NAMALWA (cell line): ENCODE measurements at places on chromosomes 12 and 14.

DNA sequence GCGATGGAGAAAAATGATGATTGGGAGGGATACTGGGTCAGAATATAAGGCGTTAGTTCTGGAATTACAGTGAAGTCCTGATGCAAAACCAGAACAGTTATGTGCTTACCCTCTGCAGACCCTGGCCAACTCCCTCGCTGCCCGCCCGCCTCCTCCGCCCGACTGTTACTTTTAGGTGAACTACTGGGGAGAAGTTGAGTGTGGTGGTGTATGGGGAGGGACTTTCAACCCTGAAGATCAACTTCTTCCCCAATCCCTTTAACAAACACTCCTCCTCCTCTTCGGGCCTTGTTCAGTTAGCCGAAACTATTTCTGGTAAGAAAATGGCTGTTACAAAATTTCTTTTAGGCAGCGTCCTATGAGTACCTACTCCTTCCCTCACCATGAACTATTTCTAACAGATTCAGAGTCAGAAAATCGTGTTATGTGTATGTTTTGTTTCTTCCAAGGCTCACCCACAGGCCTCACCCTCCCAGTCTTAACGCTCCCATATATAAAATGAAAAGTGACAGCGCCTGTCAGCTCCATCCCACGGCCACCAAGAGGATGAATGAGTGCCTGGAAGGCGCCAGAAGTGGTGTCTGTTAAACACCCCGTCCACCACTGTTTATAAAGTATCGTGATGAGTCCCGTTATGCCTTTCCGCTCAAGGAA is 1.3 kb downstream of the FBXO33 start:
- peak; percentile 35 for DNase-seq

DNA sequence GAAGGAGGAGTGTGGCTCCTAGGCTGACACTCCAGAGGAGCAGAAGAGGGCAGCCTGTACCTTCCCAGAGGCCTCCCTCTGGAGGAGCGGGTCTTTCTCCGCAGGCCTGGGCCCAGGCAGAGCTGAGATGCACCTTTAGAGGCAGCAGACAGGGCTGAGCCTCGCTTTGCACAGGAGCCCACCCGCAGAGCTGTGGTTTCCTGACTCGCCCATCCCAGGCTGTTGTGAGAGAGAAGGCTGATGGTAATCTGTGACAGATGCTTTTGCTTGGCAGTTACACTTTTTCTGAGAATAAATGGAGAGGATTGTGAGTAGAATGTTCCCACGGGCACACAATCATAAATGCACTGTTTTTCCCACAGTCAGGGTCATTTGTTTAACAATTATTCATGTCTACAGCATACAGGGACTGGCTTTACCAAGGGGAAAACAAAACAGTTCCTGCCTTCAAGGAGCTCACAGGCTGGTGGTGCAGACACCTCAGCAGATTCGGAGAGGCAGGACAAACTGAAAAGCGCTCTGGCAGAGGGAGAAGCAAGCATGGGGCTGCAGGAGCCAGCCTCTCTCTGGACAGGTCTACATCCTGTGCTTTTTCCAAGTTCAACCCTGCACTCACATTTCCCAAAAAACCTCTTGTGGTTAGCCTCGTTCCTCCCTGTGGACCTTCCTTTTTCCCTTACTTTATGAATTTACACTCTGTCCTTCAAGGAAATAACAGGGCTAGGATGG is 13.9 kb downstream of the EVL start:
- no peak for DNase-seq

GRCh38 chr14:59358102-59358501 is 107.1 kb downstream of the GPR135 start:
- no peak for DNase-seq

GRCh38 chr14:51811706-51812105 is 48.7 kb upstream of the GNG2 start:
- DNase-seq = no peak

GRCh38 chr12:74537126-74537706 is 419 bp upstream of the ATXN7L3B start:
- DNase-seq = peak; percentile 84

DNA sequence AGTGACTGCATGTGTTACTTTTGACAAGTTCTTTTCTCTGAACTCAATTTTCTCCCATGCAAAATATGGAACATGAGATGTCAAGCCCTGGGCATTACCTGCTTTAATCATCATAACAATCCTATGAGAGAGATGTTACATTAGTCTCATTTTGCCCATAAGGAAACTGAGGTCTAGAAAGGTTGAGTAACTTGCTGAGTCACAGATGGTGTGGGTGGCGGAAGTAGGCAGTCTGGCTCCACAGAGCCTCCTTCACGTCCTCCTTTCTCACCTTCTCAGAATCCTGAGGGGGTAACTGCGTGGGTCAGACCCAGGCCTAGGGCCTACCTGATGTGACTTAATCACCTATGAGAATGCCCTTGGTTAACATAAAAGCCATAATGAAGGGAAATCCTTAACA is 50.7 kb downstream of the TMTC1 start:
- no peak for DNase-seq

DNA sequence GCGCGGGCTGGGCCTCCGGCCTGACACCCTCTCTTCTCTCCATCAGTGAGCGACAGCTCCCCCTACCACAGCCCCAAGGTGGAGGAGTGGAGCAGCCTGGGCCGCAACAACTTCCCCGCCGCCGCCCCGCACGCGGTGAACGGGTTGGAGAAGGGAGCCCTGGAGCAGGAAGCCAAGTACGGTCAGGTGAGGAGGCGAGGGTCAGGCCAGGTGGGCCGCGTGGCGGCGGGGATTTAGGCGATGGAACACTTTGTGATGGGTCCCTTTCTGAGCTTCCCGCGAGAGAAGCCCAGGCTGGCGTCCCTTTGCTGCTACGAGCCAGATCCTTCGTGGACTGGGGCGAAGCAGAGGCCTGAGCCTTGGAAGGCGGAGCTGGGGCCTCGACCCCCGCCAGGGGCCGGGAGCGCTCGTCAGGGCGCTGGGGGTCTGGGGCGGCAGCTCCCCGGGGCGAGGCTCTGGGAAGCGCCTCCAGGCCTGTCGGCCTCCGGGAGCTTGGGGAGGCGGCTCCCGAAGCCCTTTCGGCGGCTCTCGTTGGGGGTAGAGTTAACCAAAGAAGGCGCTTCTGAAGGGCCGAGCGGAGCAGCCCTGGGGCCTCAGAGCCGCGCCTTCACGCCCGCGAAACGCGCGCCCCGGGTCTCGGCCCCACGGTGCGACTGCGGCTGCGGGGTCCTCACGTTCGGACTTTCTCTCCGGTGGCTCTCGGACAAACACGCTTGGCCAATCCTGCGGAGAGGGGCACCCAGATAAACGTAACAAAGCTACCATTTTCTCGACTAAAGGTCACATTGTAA is 5.0 kb downstream of the PAX9 start:
- no peak for DNase-seq

DNA sequence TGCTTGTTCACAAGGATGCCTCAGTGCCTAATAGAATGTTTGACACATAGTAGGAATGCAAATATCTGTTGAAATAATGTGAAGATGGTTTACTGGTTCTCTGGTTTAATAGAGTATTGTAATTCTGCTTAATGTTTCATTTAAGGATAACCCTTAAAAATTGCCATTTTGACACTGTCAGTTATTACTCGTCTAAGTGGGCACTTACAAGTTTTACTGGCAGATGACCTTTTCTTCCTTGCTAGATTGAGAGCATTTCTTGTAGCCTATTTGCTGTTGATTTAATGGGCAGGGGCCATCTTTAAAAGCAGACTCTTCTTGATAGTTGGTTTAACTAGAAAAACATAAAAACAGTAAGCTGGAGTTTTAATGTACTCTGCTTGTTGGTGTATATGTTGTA is 1.9 kb downstream of the TMEM263 start:
- DNase-seq = peak; percentile 46

GRCh38 chr12:124506145-124506831 is 61.1 kb downstream of the NCOR2 start:
- no peak for DNase-seq

DNA sequence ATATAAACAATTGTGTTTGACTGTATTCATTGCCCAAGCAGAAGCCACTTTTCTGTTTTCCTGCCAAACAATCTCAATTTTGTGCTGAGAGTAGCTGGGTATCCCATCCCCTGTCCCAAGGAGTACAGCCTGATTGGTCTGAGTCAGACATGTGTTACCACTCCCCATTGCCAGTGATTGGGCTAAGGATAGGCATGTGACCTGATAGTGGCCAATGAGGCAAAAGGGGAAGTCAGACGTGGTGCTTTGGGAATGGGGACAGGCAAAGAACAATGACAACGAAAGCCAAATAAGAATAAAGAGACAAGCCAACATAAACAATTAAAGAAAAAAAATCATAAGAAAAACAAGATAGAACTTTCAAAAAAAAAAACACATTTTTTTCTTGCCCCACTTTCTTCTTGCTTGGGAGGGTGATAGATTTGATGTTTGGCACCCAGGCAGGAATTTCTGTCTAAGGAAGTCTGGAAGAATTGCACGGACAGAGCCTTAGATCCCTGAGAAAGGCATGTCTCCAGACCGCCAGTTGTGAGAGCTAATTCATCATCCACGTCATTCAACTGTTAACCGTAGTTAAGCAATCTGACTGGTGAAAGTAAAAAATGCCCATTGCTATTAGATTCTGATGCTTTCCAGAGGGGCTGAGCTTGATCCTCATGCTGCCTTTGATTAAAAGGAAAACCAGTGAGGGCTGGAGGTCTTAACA is 626.6 kb upstream of the TMEM132C start:
- DNase-seq = peak; percentile 15

GRCh38 chr14:89425931-89426330 is 8.9 kb upstream of the FOXN3 start:
- DNase-seq = no peak

GRCh38 chr12:91261820-91262676 is 79.4 kb upstream of the DCN start:
- no peak for DNase-seq

DNA sequence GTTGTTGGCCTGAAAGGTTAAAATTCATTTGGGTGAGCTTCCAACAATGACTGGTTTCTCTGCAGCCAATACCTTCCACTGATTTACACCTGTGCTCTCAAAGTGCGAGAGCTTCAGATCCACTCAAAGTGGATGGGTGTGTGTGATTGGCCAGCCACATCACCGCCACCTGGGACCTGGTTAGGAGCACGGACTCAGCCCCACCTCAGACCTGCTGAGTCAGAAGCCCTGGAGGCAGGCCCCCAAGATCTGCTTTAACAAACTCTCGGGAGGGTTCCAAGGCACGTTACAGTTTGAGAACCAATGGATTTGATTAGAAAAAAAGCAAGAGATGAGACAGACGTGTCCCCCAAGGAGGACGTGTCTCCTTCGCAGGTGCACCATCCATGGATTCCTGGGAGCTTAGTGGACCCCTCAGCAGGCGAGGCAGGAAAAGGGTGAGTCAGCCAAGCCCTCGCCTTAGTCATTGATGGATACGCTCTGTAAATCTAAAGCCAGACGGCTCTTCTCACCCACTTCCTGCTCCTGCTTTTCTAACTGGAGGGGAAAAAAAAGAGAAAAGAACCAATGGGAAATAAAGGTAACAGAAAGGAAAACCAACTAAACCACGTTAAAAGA is 24.5 kb downstream of the FZD10 start:
- DNase-seq = no peak

DNA sequence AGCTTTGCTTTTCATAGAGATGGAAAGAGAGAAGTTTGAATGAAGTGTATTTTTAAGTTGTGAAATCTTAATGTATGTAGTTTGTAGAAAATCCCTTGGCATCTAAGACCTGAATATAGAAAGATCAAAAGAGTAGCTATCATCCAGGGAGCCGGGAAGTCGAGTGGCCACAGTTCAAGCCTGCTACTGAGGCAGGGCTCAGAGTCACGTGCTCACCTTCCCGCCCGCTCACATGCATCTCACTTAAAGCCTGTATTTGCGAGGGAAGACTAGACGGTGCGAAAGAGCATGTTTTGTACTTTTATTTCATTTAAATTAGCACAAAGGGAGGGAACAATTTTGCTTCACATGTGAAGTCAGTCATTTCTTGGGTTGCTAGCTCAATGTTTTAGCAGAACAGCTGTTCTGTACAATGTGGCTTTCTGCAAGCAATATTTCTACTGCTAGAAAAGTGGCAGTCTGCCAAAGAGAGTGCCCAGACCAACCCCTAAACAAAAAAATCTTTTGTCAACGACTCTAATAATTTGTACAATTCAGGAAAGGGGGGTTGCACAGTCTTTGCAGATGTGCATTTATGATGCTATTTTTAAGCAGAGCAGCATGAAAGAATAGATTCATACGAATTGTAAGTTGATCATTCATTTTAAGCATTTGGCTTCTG is 290.7 kb downstream of the NPAS3 start:
- DNase-seq = no peak

GRCh38 chr12:3604748-3605586 is 114.0 kb downstream of the PRMT8 start:
- DNase-seq = no peak

DNA sequence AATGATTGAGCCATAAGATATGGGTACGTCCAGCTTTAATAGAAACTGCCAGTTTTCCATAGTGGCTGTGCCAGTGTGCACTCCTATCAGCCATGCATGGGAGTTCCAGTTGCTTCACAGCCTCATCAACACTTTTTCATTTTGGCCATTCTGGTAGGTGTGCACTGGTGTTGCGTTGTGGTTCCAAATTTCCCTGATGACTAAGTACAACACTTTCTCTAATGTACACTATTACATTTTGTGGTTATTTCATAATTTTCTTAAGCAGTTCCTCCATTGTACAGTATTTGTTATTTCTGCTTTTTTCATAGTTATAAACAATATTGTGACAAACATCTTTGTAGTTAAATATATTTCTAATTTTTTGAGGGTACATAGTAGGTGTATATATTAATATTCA is 21.5 kb upstream of the OAS1 start:
- no peak for DNase-seq

GRCh38 chr14:98907271-98907670 is 364.7 kb downstream of the BCL11B start:
- no peak for DNase-seq

- DNase-seq = no peak
Measured at GRCh38 chr12:122545855-122546254, 18.8 kb downstream of the KNTC1 start.

- no peak for DNase-seq
Measured at GRCh38 chr12:11960646-11961045, 110.1 kb upstream of the BCL2L14 start.

GRCh38 chr12:6954316-6955107 is 3.4 kb downstream of the PTPN6 start:
- DNase-seq = no peak

DNA sequence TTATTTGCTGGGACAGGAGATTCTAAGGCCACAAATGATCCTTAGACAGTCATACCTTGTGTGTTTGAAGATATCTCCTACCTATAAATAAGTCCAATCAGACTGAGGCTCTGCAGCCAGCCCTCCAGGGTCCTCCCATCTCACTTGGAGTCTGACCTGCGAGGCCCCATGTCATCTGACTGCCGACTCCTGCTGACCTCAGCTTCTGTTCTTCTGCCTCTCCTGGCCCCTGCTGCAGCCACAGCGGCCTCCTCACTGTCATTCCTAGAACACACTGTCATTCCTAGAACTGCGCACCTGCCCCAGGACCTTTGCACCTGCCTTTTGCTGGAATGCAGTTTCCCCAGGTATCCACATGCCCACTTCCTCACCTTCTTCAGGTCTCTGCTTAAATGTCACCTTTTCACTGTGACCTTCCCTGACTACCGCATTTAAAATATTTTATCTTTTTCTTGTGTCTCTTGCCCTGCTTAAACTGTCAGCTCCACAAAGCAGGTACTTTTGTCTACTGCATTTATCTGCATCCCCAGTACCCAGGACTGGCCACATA is 56.5 kb upstream of the RIN3 start:
- no peak for DNase-seq

- DNase-seq = no peak
Measured at GRCh38 chr12:125689576-125690410, 624.6 kb downstream of the AACS start.
